Cardiac muscle cell (in vitro differentiated cells and primary cell): ENCODE measurements at places on chromosomes 4 and X.

GRCh38 chr4:113316879-113317278, 267.4 kb downstream of the ANK2 start:
- DNase-seq, result no peak

DNA sequence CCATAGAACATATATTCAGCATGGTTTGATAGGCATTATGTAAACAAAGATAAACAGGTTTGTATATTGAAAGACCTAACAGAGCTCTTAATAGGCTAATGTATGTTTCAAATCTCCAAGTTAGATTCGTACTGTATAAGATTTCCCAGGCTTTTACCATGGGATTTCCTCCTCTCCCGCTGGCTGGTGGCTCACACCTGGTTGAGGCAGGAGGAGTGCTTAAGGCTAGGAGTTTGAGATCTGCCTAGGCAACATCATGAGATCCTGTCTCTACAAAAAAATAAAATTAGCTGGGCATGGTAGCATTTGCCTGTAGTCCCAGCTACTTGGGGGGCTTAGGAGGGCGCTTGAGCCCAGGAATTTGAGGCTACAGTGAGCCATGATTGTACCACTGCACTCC, 5.4 kb downstream of the CPE start:
- DNase-seq, result no peak

DNA sequence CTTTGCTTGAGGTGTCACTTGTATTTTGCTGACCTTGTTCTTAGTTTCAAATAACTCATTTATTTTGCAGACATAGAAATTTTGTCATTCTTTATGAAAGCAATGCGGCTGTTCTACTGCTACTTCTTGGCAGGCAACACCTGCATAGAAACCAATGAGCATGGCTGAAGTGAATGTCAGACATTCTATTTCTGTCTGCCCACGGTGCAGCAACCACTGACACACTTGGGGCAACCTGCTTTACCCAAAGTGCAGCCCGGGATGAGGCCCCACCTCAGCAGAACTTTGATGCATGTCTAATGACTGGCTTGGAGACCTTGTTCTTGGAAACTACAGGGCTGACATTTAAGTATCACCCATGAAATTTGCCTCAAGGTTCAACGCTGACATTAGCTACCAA, 93.6 kb downstream of the RBM47 start:
- no peak for DNase-seq

DNA sequence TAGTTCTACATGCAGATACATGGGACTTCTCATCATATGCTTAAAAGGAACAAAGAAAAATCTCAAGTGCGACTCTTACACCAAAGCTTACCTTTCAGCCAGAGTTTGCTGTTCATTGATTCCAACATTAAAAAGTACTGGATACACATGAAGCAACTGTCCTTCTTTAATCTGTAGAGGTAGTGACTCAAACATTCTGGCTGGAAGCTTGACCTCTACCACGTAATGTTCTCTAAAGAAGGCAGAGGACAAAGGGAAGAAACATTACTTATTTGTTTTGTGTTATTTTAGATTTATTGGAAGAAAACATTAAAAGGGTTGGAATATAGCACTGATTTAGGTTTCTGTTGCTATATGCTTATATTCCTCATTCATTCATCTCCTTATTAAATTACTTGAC, 476.1 kb downstream of the IL15 start:
- peak; percentile 53 for DNase-seq

GRCh38 chr4:140037353-140038030, 116.5 kb downstream of the MAML3 start:
- DNase-seq, result no peak

GRCh38 chrX:27321632-27322031, 141.5 kb downstream of the PPP4R3C start:
- DNase-seq, result no peak

- no peak for DNase-seq
Measured at GRCh38 chrX:40282946-40283660, 185.3 kb upstream of the BCOR start.

DNA sequence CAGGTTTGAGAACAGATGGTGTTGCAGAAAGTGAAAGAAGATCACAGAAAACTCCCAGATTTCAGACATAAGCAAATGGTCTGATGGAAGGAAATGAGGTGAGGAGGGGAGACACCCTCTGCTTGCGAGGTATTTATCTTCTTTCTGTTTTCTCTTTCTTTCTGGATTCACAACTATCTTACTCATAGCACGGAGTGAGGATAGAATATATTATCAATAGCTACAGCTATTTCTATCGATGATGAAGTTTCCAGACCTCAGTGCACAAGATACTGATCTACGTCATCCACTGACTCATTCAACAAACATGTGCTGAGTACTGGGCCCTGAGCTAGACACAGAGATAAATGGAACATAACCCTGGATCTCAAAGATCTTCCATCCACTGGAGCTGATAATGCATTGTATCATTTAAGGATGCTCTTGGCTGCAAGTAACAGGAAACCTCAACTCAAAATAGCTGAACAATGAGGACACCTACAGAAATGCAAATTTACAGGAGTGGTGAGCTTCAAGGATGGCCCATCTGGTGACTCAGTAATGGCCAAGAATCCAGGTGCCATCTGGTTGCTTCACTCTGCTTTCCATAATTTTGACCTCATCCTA, 21.2 kb downstream of the SLC2A9 start:
- DNase-seq, result no peak

- DNase-seq, result no peak
Measured at GRCh38 chr4:25350561-25350960, 26.5 kb upstream of the ANAPC4 start.

- peak; percentile 1 for DNase-seq
Measured at GRCh38 chr4:105808030-105808749, 87.1 kb upstream of the NPNT start.

DNA sequence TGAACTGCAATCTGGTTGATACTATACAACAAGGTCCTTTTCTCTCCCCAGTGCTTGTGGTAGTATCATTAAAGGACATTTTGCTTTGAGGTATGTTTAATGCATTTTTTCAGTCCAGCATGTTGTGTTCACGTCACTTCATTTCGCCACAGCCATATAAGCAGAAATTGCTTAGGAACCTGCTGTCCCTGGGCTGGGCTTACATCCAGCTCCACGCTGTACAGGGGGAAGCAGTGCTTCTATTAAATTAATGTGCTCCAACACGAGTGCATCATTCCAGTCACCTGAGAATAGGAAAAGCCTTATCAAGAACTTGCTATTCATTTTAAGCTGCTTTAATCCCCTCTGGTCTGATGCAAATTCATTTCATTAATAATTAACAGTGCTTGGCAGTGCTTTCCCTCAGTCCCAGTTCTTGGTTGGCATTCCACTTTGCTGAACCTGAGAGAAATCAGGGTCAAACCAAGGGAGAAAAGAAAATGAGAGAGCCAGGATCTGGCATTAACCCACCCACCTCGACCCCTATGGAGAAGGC, 47.4 kb upstream of the PTCHD1 start:
- no peak for DNase-seq

- DNase-seq, result peak; percentile 17
Measured at GRCh38 chr4:42627885-42628646, 28.8 kb downstream of the ATP8A1 start.

DNA sequence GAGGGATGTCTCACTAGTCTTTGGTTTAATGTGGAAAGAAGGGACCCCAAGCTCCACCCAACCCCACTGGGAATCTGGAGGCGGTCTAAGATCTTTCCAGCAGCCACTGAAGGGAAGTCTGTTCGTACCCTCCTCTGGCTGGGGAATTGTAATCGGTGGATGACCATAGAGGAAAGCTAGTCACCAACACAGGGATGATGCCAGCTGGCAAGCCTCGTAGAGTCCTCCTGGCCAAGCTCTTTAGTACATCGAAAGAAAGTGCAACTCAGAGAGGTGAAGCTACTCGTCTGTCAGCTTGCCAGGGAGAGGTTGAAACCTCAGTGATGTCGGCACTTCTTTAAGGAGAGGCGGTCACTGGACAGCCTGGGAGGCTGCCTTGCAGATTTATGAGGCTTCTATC, 58.7 kb downstream of the MAMLD1 start:
- DNase-seq, result peak; percentile 34

- DNase-seq, result peak; percentile 86
Measured at GRCh38 chr4:153731239-153731638, 28.6 kb downstream of the RNF175 start.

- no peak for DNase-seq
Measured at GRCh38 chr4:84699001-84699671, 116.2 kb downstream of the CDS1 start.

DNA sequence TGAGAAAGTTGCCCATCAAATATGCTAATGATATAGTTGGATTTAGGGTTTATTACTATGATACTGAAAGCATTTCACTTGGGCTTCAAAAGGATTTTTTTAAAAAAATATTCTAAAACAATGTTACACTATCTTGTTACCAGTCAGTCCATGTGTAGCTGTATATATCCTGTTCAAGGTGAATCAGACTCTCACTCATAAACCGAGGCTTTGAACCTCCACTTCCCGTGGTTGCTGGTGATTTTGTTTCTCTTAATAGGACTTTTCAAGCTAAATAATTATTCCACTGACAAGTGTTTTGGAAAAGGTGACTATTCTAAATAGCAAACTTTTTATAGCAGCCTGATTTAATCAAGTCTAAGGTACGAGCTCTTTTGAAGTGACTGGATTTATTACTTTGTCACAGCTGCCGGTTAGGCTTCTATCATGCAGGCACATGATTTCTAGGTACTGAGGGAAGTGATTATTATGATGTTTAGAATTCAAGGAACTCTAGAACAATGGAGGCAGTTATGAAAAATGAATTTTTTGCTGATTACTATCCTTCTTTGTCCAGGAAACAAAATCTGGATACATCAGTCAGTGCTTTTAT, 287.7 kb downstream of the KCTD8 start:
- no peak for DNase-seq

- DNase-seq, result peak; percentile 5
Measured at GRCh38 chr4:92035666-92036065, 268.1 kb upstream of the GRID2 start.

- no peak for DNase-seq
Measured at GRCh38 chr4:77376788-77377460, 219.9 kb downstream of the CCNG2 start.

DNA sequence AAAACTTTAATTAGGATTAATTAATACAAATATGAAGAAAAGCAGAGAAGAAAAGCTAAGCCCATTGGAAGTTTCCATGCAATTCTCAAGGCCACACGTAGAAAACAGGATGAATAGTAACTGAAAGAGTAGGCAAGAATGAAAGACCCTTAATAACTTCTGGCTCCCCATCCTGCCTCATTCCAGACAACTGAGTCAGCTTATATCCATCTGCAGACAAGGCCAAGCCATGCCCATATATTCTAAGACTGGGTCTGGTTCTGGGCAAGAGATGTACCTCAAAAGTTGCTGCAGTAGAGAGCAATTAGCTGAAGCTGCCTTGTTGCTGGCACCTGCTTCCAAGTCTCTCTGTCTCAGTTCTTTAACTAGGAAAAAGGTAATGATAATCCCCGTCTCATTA, 244.1 kb downstream of the GPC3 start:
- peak; percentile 3 for DNase-seq

DNA sequence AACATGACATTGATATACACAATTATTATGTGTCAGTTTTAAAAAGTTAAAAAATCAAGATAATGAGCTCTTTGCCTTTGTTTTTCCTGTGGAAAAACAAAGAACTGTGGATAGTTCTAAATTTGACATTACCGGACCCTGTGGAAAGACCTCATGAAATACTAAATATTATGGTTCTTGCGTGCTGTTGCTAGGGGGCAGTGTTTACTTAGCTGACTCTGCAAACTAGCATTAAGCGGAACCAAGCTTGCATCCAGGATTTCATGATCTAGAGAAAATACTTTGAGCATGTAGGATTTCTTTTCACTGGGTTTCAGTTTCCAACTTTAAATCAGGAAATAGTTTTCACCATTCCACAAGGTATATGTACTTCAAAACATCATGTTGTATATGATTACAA, 33.6 kb downstream of the CLCN4 start:
- DNase-seq, result peak; percentile 63

DNA sequence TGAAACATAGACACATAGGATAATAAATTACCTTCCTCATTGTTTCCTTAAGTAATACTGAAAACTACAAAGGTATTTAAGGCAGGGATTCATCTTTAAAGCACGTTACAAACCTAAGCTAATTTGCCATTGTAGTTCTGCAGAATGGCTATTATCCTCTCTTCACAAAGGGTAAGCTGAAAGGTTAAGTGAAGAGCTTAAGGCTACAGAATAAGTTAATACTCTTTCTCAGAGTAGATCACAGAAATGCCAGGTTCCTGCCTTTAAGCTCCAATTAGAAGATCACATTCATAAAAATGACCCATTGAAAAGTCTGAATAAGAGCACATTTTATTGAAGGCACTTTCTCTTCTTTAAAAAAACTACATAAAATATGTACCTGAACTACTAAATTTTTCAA, 42.1 kb upstream of the PRDM5 start:
- DNase-seq, result no peak

- peak; percentile 75 for DNase-seq
Measured at GRCh38 chrX:130770615-130771014, 132.4 kb downstream of the ENOX2 start.

GRCh38 chrX:63758011-63758410, 27.0 kb downstream of the ARHGEF9 start:
- no peak for DNase-seq

DNA sequence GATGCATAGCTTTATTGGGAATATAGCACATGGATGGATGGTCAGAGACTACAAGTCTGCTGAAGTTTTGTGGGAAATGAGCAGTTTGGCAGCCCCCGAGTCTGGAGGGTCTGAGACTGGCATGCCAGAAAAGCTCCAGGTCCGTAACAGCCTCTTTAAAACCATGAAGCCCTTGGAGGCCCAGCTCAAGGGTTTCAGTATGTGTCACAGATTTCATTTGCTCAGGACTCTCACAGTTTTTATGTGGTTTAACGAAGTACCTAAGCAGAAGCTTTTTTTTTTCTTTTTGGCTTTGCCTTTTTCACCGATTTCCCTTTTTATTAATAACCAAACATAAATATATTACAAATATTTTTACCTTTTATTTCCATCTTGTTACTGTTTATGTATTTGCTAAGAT, 30.6 kb upstream of the TMEM184C start:
- DNase-seq, result no peak

DNA sequence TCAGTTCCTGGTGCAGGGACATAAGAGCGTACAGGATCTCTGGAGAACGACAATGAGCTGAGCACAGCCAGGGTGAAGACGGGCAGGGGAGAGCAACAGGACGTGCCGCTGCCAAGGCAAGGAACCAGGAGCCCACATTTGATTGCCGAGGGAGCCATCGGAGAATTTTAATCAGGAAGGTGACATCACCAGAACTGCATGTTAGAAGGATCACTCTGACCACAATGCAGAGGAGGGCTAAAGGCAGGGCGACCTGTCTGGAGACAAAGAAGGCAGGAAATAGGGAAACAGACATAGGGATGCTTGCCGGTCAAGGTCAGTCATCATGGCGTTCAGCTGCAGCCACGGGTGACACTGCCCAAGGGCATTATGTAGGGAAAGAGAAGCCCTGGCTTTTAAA, 81.4 kb downstream of the RBM47 start:
- DNase-seq, result peak; percentile 41
